NCI-H1417 treated with DMSO at 0.1 percent for 48 hours (cell line): ENCODE measurements at places on chromosomes 7 and 10.

- DNase-seq, result no peak
Observed at GRCh38 chr7:21317966-21318915, 109.6 kb upstream of the SP4 start.

DNA sequence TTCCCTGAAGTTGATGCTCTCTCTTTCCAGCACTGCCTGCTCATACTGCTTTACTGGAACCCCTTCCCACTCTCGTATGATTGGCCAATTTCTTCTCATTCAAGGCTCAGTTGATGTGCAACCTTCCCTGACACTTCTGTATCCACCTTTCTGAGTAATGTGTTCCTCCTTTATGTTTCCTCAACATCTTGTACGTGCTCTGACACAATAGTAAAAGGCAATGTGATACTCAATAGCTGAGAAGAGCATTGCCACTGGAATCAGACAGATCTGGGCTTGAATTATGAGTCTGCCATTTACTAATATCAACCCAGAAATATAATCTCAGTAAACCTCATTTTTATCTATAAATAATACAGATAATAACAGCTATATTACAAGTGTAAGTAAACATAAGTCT is 34.7 kb downstream of the ARL4A start:
- no peak for DNase-seq

GRCh38 chr10:69628891-69629290 is 1.2 kb upstream of the FAM241B start:
- DNase-seq, result no peak

GRCh38 chr10:13095094-13095493 is 4.9 kb upstream of the OPTN start:
- no peak for DNase-seq

DNA sequence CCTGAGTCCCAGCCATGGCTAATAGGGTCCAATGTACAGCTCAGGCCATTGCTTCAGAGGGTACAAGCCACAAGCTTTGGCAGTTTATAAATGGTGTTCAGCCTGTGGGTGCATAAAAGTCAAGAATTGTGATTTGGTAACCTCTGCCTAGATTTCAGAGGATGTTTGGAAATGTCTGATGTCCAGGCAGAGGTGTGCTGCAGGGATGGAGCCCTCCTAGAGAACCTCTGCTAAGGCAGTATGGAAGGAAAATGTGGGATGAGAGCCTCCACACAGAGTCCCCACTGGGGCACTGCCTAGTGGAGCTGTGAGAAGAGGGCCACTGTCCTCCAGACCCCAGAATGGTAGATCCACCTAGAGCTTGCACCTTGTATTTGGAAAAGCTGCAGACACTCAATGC is 779.9 kb downstream of the GRM8 start:
- no peak for DNase-seq

DNA sequence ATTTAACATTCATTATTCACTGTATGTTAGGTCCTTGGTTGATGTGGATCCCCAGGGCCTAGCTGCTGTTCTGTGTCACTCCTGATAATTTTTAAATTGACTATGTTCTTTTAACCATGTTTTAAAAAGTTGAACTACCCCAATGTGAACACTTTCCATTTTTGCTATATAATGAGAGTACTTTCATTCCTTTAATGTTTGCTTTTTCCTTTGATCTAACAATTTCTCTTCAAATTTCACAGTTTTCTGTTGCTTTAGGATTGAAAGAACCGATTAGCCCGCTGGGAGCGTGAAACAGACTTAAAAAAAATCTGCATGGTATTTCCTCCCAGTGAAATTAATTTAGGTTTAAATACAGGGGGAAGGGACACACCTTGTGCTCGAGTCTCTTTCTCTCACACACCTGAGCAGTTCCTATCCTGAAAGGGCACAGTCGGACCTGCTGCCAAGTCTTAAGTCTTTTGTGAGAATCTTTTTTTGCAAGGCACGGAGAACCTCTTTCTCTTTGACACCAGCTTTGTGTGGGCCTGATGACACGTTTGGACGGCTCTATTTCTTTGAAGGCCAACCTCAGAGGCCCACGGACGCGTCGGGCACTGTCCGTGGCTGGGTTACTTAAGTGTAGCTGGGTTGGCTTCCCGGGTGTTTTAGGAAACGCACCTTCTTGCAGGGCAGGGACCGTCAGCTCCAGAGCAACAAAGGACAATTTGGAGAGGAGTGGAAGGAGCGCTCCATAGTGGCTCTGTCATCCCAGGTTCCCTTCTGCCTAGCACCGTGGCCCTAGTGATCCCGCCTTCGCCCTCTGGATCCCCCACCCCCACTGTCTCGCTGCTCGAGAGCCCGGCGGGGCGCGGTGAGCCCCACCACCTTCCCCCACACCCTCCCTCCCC is 1.0 kb upstream of the CHN2 start:
- no peak for DNase-seq

- no peak for DNase-seq
Observed at GRCh38 chr7:16587790-16588189, 57.8 kb downstream of the ANKMY2 start.

GRCh38 chr7:80591654-80592053 is 46.8 kb upstream of the CD36 start:
- DNase-seq, result no peak

GRCh38 chr7:65927489-65928448 is 54.2 kb downstream of the GUSB start:
- DNase-seq, result no peak

DNA sequence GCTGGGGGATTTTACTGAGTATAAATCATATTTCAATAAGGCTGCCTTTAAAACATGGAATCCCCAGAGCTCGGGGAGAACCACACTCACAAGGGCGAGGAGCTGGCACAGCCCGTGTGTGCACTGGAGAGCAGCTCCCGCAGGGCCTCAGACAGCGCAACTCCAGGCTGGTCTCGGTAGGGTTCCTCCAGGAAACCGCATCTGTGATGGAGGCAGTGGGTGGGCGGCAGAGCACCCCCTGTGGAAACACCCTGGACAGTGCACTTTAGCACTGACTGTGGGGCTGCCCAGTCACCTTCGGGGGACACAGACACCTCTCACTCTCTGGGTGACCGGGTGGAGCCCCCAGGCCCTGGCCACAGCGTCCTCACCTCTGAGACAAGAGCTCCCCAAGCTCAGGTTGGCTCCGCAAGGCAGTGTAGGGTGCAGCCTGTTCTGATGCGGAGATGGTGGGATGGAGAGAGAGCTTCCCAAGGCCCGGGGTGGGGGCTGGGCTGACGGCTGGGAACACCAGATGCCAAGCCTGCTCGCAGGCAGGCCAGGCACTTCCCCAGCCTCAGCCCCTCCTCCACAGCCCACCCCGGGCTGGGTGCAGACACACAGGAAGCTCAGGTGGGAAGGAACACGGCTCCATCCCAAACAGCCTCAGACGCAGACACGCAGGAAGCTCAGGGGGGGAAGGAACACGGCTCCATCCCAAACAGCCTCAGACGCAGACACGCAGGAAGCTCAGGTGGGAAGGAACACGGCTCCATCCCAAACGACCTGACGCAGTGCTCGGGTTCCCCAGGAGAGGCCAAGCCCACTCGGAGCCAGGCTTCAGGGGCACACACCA is 224.4 kb downstream of the MAD1L1 start:
- no peak for DNase-seq

DNA sequence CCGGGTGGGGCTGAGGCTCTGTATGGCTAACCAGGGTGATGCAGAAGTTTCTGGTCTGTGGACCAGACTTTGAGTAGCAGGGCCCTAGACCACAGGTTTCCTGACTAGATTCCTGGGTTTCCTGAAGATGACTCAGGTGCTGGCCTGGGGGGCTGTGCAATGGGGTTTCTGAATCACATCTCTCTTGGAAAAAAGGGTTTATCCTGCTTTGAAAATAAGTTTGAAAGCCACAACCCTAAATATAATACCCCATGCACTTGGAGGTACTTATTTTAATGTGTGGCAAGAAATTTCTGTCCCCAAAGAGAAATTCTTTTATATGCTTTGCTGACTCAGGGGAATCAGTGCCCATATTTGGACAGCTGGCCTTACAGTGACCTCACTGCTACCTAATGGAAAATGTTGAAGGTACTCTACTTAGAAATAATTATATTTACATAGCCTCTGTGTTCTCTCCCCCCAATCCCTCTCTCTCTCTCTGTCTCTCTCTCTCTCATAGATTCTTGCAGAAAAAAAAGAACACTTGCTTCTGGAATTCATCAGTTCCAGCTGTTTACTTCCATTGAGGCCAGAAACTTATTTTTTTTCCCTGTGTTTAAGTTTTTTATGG is 184.4 kb upstream of the LYZL2 start:
- DNase-seq, result no peak

DNA sequence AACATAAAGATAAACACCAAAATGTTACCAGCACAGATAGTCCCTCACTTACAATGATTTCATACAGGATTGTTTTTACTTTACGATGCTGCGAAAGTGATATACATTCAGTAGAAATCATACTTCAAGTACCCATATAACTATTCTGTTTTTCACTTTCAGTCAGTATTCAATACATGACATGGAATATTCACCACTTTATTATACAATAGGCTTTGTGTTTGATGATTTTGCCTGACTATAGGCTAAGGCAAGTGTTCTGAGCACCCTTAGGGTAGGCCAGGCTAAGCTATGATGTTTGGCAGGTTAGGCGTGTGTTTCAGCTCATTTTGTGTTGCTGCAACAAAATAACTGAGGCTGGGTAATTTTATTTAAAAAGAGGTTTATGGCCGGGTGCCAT is 155.0 kb downstream of the RTKN2 start:
- DNase-seq, result no peak

GRCh38 chr7:54906963-54907362 is 111.9 kb upstream of the EGFR start:
- no peak for DNase-seq

GRCh38 chr10:16259726-16260125 is 177.1 kb upstream of the PTER start:
- no peak for DNase-seq

DNA sequence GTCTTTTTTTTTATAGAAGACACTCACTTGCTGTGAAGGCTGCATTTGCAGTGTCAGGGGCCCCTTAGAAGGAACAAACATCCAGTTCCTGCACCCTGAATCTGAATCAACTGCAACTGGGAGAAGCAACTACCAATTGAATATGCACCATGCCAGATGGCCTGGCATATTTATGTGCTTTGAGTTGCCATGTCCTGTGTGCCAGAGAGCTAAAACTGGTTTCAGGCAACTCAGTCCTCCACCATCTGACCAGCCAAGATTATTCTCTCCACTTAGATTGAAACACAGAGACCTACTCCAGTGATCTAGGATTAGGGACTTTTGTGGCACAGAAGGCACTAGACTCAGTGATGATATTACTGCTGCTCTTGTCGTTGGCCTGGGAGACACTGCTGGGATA is 225.4 kb downstream of the HECW1 start:
- DNase-seq, result no peak

DNA sequence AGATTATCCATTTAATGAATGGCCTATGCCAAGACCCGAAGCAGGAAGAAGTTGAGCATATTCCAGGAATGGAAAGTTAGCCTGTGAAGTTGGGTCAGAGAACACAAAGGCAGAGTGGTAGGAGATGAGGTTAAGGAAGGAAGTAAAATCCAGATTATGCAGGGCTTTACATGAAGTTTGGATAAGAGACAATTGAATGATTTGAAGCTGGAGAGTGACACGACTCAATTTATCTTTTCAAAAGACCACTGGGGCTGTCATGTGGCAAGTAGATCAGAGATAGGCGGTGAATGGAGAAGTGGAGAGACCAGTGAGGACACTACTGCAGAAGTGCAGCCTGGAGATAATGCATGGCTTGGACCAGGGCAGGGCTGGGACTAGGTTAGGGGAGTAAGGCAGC is 7.2 kb upstream of the CNOT4 start:
- DNase-seq, result no peak

DNA sequence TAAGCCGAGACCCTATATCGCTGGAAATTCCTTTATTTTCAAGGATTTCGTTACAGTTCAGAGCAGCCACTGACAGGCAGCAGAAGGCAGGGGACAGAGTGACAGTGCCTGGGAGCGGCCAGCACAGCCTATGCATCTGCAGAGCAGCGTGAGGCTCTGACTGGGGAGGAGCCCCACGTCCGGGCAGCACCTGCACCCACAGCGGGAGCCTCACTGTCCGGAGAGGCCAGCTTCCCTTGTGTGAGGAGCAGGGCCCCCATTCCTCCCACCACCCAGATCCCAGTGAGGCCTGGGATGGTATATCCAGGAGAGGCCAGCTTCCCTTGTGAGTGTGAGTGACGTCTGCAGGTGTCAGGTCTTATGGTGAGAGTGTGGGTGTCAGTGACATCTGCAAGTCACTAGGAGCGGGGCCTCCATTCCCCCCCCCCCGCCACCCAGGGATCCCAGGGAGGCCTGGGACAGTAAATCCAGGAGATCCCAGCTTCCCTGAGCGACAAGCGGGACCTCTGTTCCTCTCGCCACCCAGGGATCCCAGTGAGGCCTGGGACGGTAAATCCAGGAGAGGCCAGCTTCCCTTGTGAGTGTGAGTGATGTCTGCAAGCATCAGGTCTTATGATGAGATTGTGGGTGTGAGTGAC is 259.1 kb downstream of the PTPRN2 start:
- no peak for DNase-seq

- DNase-seq, result no peak
Observed at GRCh38 chr7:150356265-150356897, 12.2 kb upstream of the REPIN1 start.

DNA sequence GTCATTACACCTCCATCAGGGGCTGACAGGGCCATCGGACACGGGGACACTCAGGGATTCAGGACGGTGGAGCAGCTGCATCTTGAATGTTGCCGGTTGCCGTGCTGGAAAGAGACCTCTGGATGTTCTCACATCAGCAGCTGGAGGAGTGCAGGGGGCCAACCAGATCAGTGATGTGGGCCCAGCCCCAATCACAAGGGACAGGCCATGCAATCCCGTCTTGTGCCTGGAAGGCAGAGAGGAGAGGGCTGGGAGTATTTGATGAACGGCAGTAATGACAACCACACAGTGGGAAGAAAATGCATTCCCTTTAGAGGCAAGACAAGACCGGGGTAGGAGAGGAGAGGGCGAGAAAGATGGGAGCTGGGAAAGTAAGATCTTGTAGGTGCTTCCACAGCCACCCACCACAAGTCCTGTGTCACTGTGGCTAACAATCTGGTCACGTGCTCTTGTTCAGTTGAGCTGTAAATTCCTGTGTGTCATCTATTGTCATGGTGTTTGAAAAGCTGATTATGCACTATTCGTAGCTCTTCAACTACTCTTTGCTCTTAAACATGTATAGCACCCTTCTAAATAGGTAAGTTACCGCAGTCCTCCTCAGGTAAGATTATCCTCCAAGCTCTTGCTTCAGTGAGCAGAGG is 85.9 kb upstream of the LEP start:
- DNase-seq, result no peak

DNA sequence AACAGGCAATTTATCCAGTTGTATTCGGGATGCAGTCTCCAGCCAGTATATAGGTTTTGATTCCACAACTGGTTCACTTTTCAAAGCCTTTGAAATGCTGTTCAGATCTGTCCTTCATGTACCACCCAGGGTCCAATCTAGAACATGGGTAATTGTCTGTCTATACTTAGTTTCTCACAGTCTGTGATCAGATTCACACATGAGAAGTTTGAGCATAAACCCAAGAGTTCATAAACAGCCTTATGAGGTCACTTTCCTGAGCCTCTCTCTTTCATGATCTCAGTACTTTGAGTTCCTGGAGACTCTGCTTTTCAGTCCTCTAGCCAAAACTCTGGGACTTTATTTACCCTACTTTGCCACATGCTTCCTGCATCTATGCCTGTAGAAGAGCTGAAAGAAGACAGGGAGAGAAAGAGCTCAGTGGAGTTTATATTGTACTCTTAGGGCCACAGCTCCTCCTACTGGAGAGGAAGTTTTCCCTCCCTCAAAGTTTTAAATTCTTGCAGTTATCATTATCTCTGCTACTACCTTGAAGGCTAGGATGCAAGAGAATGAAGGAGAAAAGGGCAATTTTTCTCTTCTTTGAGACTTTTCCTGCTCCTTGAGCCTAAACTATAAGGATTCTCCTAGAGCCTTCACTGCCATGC is 172.0 kb downstream of the ZEB1 start:
- no peak for DNase-seq

- no peak for DNase-seq
Observed at GRCh38 chr7:135156290-135156689, 8.4 kb downstream of the TMEM140 start.
